Activated T-cell treated with anti-CD3 and anti-CD28 coated beads, Interleukin-2, amount 50 U/mL, for 4 hours (primary cell): ENCODE measurements at places on chromosomes 4 and X. TPM values are rescaled to one million over a fixed set of nuclear protein-coding genes. Genes with fewer than 3 reads are reported as not detected.

Gene HSFX3
- not detected for total RNA-seq

Gene PTCHD1
- not detected for total RNA-seq

DNA sequence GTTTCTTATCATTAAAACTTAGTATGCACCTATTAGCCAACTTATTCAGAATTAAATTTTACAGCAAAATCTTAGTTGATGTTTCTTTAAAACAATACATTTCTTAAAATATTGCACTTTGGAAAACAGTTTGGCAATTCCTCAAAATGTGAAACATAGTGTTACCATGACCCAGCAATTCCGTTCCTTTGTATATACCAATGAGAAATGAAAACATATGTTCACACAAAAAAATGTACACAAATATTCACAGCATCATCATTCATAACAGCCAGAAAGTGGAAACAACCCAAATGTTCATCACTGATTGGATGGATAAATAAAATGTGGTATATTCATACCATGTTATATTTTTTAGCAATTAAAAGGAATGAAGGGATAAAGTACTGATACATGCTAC, 50.2 kb downstream of the WDR44 start:
- no peak for DNase-seq

- DNase-seq = no peak
These were observed 39.7 kb downstream of the TRIM61 start for GRCh38 chr4:164937576-164938270.

DNA sequence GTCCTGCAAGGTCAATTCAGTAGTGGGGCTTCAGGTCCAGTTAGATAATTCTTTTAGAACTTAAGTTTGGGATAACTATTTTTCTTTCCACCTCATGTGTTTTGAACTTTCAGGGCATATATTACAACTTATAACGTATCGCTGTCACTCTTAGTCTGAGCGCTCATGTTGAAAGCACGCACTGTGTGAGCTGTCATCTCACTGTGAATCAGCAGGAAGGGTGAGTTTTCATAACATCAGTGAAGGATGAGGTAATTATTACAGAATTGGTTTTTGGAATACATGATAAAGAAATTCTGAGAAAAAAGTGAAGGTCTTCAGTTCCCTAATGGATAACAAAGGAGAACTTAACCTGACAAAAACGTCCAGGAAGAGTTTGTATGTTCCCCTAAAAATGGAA, 45.1 kb upstream of the SLC4A4 start:
- DNase-seq = no peak

- DNase-seq = no peak
These were observed 36.0 kb upstream of the SPANXC start for GRCh38 chrX:141278306-141278705.

DNA sequence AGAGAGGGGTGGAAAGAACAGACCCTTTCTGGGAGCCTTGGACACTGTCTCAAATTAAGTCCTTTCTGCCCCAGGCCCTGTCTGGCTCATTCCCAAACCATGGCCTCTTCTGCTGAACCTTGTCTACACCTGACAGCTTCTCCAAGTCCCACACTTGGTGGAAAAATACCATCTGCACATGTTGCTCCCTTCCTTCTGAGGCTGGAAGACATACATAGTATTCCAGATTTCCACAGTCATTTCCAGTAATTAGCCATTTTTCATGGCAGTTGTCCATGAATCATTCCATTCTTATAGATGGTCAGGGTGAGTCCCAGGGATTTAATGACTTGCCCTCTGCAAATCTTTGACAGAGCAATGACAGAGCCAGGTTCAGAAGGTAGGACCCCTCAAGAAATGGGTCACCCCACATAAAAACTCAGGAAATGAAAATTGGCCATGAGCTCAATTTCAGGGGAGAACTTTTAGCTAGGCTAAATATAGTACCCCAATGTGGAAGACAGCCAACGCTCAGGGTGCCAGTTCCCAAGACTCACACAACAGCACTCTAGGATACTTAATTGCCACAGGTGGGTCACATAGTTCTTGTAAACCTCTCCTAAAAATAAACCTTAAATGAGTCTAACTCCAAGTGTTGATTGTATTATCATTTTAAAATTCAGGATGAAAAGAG, 16.2 kb upstream of the DAPP1 start:
- DNase-seq = no peak

DNA sequence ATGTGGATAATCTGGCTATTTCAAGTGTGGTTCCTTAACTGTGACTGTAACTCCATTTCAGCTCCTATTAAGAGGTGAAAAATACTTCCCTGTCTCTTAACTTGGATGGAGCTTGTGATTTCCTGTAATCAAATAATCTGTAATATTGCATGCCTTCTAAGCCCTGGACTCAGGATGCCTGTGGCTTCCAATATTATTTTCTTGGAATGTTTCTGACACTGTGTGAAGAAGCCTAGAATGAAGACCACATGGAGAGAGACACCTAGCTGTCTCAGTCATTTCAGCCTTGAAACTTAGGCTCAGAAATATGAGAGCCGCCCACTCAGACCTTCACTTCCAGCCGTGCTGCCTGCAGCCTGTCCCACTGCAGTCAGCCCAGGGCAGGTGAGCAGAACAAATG, 544.3 kb downstream of the TRIML1 start:
- DNase-seq = no peak

- no peak for DNase-seq
These were observed 9.6 kb downstream of the SLC25A5 start for GRCh38 chrX:119477812-119478232.
